Mucosa of descending colon (tissue), 3 donors: ENCODE measurements at places on chromosomes 6 and 20. TPM values are rescaled to one million over a fixed set of nuclear protein-coding genes. Genes with fewer than 3 reads are reported as not detected.

GRCh38 chr6:31075528-31075927, 36.8 kb downstream of the C6orf15 start:
- DNase-seq, result no peak

- no peak for DNase-seq
Measured at GRCh38 chr6:150046943-150047342, 21.6 kb upstream of the RAET1L start.

- no peak for DNase-seq
Measured at GRCh38 chr6:124487623-124488431, 474.4 kb upstream of the RNF217 start.

DNA sequence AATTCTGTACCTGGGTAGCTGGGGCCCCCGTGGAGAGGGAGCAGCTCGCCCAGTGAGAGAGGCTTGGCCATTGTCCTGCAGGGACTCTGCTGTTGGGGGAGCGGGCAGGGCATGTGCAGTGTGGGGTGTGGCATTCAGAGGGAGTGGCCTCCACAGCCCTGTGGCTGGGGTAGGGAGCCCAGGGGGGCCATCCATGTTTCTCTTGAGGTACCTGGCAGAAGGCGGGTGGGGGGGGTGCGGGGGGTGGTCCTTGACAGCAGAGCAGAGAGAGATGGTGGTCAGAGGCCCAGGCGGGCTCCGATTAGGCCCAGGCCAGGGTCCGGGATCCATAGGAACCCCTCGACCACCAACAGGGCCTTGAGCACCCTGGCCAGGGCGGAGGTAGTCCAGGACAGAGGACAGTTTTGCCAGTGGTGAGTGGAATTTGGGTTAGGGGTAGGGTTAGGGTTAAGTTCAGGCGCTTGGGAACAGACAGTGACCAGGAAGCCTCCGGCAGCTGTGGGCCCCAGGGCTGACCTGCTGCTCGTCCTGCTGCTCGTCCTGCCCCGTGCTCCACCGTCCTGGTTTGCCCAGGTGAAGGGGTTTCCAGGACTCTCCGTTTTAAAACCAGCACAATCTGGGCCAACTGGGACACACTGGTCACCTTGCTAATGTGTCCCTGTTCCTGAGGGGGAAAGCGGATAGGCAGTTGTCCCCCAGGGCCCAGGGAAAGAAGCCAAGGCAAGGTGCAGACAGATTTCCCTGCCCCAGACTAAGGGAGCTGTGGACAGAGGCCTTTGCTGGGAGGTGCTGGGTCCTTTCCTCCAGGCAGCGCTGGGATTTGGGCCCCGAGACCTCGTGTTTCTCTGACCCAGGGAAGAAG, 24.8 kb upstream of the MYT1 start:
- no peak for DNase-seq

GRCh38 chr6:57294862-57295445, 22.5 kb upstream of the PRIM2 start:
- no peak for DNase-seq

- peak; percentile 18 for DNase-seq
Measured at GRCh38 chr6:43761666-43762409, 8.2 kb upstream of the VEGFA start.

DNA sequence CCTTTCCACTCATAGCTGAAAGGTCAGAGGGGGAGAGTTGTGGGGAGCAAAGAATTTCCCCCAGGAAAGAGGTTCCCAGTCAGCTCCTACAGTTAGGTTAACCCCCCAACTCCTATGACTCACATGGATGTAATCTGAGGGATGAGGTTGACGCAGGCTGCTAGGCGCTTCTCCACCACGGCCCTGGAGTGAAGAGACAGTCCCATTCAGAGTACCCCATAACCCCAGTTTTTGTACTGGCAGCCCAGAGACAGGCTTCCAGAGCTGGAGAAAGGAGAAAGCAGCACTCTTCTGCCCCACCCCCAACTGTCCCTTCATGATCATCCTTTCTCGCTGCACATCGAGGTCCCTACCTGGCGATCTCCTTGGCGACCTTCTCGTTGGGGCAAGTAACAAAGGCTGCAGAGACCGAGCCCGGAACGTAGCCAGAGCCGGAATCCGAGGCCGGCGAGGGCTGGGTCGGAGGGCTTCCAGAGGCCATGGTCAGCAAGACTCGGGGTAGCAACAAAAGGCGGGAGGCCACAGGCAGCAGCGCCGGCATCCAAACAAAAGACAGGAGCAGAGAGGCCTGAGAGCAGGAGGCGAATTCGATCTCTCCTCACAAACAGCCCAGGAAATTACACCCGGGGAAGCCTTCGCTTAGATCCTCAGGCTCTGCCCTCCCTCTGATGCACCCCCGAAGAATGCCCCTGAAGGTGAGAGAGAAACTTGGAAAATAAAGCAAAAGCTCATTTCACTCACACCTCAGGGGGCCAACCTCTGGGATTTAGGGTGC, 592 bp downstream of the CUTA start:
- peak; percentile 45 for DNase-seq

KLC4 gene
- total RNA-seq, result 69.1 TPM

HSPA12B gene
- total RNA-seq, result 1.2 TPM
